Hematopoietic multipotent progenitor cell (in vitro differentiated cells): ENCODE measurements at places on chromosomes 3 and 15.
A peak's percentile ranks its signal among the peaks of the same experiment; 100 is the strongest.

DNA sequence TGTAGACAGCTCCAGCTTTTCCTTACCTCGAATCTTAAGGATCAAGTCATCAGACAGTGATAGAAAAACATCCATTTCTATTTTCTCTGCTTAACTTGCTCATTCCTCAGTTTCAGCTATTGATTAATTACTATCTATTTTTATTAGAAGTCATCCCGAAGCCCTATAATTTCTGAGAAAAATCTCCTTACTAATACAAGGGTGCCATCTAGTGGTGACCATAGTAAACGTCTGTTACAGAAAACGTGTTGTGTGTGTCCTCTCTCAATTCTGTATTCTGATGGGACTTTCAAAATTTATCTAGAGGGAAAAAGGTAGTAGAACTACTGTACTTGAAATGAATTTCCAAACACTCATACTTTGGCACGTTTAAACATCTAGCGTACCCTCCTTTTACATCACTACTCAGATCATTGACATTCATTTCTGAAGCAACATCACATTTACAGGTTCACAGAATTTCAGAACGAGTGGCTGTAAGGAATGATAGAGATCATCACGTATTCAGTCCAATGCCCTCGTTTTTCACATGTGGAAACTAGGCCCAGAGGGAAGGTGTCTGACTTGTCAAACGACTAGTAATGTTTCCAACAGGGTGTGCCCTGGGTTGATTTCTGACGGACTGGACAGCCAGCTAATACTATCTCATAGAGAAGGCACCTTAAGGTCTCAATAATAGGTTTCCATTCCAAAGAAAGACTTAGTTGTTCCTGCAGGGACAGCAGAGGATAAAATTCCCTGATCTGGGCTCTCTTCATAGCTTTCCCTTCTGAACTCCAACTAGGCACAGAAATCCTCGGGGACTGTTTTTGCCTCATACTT is 25.6 kb downstream of the HACD2 start:
- peak; percentile 39 for DNase-seq

DNA sequence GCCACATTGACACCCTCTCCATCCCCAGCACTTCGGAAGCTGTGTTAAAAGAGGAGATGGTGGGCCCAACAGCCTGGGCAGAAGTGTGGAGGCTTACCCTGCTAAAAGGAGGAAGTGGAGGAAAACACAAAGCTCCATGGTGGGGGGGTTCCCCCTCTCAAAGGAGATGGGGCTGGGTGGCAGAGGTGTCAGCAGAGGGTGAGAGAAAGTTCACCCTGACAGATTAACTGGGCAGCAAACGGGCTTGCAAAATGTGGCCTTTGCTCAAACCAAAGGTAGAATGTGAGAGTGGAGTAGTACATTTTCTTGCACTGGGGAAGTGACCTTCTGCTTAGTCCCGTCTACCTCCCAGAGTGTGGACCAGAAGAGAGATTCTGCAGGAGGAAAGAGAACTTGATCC is 44.7 kb downstream of the MYO1E start:
- DNase-seq, result peak; percentile 24

- no peak for DNase-seq
These were observed 116.5 kb downstream of the ANO10 start for GRCh38 chr3:43505351-43505750.

DNA sequence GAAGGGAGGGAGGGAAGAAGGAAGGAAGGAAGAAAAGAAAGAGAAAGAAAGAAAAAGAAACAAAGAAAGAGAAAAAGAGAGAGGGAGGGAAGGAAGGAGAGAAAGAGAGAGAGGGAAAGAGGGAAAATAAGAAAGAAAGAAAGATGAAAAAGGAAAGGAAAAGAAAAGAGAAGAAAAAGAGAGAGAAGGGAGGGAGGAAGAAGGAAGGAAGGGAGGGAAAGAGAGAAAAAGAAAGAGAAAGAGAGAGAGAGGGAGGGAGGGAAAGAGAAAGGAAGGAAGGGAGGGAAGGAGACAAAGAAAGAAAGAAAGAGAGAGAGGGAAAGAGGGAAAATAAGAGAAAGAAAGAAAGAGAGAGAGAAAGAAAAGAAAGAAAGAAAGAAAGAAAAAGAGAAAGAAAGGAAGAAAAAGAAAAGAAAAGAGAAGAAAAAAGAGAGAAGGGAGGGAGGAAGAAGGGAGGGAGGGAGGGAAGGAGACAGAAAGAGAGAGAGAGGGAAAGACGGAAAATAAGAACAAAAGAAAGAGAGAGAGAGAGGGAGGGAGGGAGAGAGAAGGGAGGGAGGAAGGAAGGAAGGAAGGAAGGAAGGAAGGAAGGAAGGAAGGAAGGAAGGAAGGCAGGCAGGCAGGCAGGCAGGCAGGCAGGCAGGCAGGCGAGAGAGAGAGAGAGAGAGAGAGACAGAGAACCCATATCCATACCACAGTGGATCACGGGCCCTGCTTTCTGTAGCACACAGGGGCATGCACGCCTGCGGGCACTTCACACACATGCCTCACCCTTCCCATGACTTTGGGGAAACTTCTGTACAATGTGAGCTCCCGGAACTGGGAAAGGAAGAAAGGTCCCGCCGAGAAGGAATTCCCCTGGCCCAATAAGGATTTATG is 52.5 kb downstream of the ADCY5 start:
- DNase-seq, result no peak

GRCh38 chr3:53613125-53613524 is 118.7 kb downstream of the CACNA1D start:
- DNase-seq, result no peak

DNA sequence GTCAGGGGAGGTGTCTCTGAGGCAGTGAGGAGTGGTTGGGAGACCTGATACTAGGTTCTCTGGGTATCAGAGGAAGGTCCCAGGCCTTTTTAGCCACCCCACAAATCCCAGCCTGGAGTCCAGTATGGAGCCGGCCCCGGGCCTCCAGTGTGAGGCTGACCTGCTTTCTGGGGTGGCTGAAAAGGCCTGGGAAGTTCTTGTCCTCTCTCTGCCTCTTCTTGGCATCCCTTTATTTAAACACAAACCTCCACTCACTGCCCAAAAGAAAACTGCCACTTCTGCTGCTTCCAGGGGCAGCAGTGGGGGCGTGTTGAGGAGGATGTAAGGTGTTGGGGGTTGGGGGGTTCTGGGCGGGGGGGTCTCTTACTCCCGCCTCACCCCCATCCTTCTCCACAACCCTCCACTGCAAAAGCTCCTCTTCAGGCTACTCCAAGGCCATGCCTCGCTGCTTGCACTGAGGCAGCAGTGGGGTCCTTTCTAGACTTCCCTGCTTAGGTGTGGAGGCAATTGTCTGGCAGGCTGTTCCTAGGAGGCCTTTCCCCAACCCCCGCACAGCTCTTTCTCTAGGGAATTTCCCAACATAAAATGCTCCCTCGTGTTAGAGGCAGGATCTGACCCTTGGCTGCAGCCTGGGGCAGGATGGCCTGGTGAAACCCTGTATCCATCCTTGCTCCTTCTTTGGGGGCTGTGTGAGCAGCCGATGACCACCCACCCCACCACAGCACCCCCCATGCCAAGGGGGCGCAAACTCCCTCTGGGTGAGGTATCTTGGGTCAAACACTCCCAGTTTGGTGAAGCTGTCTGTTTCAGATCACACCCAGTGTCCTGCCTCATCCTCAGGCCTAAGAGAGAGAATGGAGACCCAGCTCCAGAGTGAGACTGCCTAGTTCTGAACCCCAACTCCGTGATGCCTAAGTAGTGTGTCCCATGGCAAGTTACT is 12.1 kb upstream of the RAD18 start:
- no peak for DNase-seq

DNA sequence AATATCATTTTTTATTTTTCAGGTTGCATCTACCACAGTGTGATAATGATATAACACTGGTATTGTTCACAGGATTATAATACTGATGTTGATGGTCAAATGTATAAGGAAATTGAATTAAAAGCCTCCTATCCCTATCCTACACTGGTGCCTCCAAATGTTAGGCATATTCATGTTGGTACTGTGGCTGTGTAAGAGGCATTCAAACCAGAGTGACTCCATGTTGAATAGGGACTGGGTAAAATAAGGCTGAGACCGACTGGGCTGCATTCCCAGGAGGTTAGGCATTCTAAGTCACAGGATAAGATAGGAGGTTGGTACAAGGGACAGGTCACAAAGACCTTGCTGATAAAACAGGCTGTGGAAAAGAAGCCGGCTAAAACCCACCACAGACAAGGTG is 68.9 kb upstream of the RNU6-1 start:
- DNase-seq, result no peak

GRCh38 chr15:50377867-50378751 is 23.1 kb upstream of the GABPB1 start:
- DNase-seq, result no peak

DNA sequence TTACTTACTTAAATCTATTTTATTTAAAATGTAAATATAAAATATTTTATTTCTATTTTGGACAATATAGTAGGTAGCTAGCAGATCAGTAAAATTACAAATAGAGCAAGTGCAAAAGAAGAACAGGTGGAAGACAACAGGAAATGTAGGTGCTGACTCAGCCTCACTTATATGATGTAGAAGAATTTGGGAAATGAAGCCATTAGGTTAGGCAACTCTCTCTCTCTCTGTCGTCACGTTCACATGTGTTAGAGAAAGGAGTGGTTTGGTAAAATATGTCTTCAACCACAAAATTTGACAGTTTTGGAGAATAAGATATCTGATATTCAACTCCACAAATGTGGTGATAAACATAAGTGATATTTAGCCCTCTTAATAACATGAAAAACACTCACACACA is 532.5 kb upstream of the KCNMB2 start:
- DNase-seq, result peak; percentile 40

DNA sequence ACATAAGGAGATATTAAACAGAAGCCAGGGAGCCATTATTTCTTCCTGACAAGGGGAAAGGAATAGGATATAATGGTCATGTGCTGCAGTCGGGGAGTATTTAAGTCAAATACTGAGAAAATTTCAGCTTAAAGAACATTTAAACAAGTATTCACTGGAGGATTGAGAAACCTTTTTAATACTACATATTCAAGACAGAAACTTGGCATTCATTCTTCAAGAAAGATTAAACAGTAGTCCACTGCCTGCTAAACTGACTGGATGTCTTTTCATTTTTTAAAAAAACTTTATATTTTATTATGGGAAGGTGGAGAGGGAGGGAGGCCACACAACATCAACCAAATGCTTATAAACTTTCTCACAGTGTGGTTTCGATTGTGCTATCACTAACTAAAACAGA is 107.4 kb upstream of the CBLB start:
- no peak for DNase-seq

DNA sequence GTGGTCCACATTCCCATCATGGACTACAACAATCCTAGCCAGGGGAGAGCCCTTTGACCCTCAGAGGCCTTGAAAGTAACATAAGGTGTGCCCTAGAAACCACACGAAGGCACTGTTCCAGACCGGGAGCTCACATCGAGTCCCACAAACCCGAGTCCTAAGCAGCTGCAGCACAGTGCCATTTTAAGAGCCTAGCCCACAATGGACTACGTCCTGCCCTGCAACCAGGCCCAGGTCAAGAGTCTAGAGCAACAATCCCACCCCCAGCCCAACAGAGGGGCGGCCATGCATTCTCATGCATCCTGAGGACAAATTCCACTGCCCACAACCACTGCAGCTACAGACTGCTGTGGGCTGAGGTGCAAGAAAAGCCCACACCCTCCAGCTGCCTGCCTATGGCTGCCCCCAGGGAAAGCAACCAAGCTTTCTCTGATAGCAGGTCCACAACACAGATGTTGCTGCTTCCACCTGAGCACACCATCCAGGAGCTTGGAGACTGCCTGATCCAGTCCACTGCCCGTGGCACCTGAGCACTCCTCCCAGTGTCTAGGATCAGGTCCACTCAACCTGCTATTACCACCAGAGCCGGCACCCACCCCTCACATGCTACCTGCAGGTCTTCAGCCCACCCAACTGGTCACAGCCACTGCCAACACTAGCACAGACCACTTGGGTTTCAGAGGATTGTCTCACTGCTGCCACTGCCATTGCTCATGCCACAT is 56.8 kb downstream of the IGSF11 start:
- DNase-seq, result no peak

GRCh38 chr3:56681984-56682461 is 1.0 kb downstream of the TASOR start:
- DNase-seq, result no peak

DNA sequence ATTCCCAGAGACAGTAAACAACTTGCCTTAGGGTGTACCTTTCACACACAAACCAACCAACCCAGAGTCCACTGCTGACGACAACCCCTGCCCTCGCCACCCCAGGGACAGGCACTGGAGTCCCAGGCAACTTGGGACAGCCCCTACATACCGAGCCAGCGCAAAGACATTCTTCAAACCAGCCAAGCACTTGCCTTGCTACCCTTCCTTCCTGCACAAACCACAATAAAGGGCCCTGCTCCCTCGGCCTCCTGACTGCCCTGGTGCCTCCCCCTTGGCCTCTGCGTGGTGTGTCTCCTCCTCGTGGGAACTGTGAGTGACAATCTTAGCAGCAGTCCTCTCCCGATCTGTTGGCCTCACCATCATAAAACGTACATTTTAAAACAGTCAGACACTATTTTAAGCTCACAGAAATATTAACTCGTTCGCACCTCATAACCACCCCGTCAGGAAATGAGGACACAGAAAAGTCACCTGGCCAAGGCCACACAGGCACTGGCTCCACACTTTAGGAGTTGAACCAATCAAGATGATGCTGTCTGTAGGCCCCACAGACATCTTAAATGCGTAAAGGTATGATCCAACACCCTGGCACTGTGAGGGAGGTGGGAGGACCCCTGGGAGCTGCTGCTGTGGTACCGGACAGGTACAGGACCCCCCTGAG is 113.8 kb downstream of the ADCY5 start:
- no peak for DNase-seq

DNA sequence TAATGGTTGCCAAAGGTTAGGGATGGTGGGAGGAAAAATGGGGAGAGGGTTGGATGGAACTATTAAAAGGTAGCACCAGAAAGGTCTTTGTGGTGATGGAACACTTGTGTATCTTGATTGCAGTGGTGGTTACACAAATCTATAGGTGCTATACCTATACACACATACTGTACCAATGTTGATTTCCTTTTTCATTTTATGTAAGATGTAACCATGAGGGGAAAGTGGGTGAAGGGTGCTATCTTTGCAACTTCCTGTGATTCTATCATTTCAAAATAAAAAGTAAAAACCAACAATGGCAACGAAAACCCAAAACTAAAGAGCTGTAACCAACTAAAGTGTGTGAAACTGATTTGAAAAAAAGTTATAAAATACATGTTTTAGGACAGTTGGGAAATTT is 761 bp upstream of the ZNF35 start:
- DNase-seq, result no peak

DNA sequence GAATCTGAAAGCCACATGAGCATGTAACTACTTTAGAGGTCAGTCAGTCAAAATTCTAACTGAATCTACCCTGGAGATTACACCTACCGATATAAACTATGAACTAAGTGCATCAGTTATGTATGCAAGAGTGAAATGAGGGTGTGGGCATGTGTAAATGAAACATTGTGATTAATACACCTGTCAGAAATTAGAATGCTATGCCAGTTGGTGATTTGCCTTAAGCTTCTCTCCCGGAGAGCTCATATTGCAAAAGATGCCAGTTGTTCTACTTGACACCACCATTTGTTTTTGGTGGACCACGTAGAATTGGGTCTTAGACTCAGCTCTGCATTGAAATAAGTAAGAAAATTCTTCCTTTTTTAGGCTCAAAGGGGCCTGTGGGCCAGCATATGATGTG is 91.0 kb upstream of the KBTBD8 start:
- no peak for DNase-seq
